ENCODE measurements at places on chromosomes 16 and 17. TPM values are rescaled to one million over a fixed set of nuclear protein-coding genes. Genes with fewer than 3 reads are reported as not detected.

GRCh38 chr16:49617710-49618330 lies 238.1 kb downstream of the ZNF423 start:
- H3K4me3 ChIP-seq: no peak overlapping the region
- H3K4me1 ChIP-seq: no peaks in the 10 kb centered on the region
- no peaks in the 10 kb centered on the region for H3K36me3 ChIP-seq
- no peak for DNase-seq

- peak; percentile 50 for DNase-seq
- peaks cover 13% of the 10 kb centered on the region for H3K36me3 ChIP-seq
- H3K27ac ChIP-seq: no peak overlapping the region
- H3K4me1 ChIP-seq: no peaks in the 10 kb centered on the region
Observed at GRCh38 chr16:19559242-19559910, 3.9 kb downstream of the VPS35L start.

- H3K27ac ChIP-seq: no peak overlapping the region
- no peak overlapping the region for H3K4me3 ChIP-seq
- H3K36me3 ChIP-seq: no peaks in the 10 kb centered on the region
Observed at GRCh38 chr16:56324406-56324805, 100.9 kb downstream of the AMFR start.

HOXB6 gene
- total RNA-seq: 144 TPM

- no peak for DNase-seq
- H3K4me3 ChIP-seq: no peak overlapping the region
- H3K36me3 ChIP-seq: peaks cover 4% of the 10 kb centered on the region
- H3K27ac ChIP-seq: no peak overlapping the region
Observed at GRCh38 chr17:80499961-80500665, 23.7 kb upstream of the NPTX1 start.

GUCY2D gene
- not detected for total RNA-seq

- no peaks in the 10 kb centered on the region for H3K4me1 ChIP-seq
- DNase-seq: no peak
- H3K36me3 ChIP-seq: no peaks in the 10 kb centered on the region
- H3K4me3 ChIP-seq: no peak overlapping the region
Observed at GRCh38 chr17:67054011-67054591, 9.7 kb downstream of the CACNG1 start.

- H3K27me3 ChIP-seq: no peaks in the 10 kb centered on the region
- no peaks in the 10 kb centered on the region for H3K36me3 ChIP-seq
- no peak overlapping the region for H3K27ac ChIP-seq
- no peak overlapping the region for H3K4me3 ChIP-seq
- peaks cover 45% of the 10 kb centered on the region for H3K4me1 ChIP-seq
Observed at GRCh38 chr17:72730077-72730476, 362.4 kb downstream of the SLC39A11 start.

- no peak overlapping the region for H3K27ac ChIP-seq
- peaks cover 10% of the 10 kb centered on the region for H3K36me3 ChIP-seq
- no peak overlapping the region for H3K4me3 ChIP-seq
- no peaks in the 10 kb centered on the region for H3K4me1 ChIP-seq
Observed at GRCh38 chr17:49843774-49844350, 4.0 kb downstream of the TAC4 start.

PDE6G gene
- not detected for total RNA-seq

SLC16A11 gene
- not detected for total RNA-seq

DNA sequence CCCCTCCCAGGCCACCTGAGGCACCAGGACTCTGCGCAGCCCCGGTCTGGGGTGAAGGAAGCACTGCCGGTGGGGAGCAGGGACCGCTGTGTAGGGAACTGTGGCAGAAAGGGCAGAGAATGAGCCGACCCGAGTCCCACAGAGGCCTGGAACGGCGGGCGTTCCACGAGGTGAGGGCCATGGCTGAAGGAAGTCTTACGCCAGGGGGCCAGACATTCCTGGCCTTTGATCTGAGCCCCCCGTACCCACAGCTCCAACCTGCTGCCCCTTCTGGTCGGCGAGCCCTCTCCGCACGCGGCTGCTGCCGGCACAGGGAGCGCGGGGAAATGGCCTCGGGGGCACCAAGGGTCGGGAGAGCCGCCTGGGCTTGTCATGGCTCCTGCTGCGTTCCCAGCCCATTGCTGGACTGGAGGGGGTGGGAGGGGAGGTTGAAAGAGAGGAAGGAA lies 1.4 kb upstream of the WNT3 start:
- H3K27me3 ChIP-seq: peaks cover 85% of the 10 kb centered on the region
- no peaks in the 10 kb centered on the region for H3K36me3 ChIP-seq
- no peak overlapping the region for H3K27ac ChIP-seq
- no peak for DNase-seq
- peaks cover 6% of the 10 kb centered on the region for H3K4me1 ChIP-seq

DNA sequence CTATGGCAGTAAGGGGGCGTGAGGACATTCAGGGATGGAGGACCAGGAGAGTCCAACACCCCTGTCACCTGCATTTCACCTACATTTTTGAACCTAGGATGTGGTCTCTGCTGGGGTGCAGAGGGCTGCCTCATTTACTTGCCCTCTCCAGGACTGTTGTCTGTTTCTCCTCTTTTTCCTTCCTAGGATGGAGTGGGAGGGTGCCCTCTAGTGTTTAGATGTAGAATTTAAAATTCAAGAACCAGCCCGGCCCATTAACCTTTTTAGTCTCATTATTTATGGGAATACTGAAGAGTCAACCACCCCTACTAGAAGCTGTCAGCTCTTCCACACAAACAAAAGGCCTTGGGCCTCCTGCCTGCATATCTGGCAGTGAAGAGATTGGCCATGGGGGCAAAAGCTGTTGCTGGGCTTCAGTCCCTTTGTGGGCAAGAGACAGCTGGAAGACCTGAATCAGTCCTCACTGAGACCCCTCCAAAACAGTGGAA lies 2.5 kb upstream of the STARD3 start:
- H3K36me3 ChIP-seq: peaks cover 34% of the 10 kb centered on the region
- H3K4me1 ChIP-seq: peaks cover 54% of the 10 kb centered on the region
- H3K27me3 ChIP-seq: peaks cover 29% of the 10 kb centered on the region
- no peak for DNase-seq

ABCA8 gene
- total RNA-seq: not detected

- H3K36me3 ChIP-seq: no peaks in the 10 kb centered on the region
- no peak for DNase-seq
- no peaks in the 10 kb centered on the region for H3K4me1 ChIP-seq
- H3K27ac ChIP-seq: no peak overlapping the region
- peaks cover 20% of the 10 kb centered on the region for H3K27me3 ChIP-seq
Observed at GRCh38 chr16:31529937-31530312, 2.2 kb downstream of the AHSP start.

SLC5A2 gene
- 1.6 TPM for total RNA-seq

- peaks cover 31% of the 10 kb centered on the region for H3K36me3 ChIP-seq
- DNase-seq: no peak
- peaks cover 67% of the 10 kb centered on the region for H3K4me1 ChIP-seq
Observed at GRCh38 chr16:81524382-81524781, 79.8 kb downstream of the CMIP start.

- H3K36me3 ChIP-seq: no peaks in the 10 kb centered on the region
- no peaks in the 10 kb centered on the region for H3K4me1 ChIP-seq
- H3K27me3 ChIP-seq: no peaks in the 10 kb centered on the region
- no peak overlapping the region for H3K4me3 ChIP-seq
- DNase-seq: no peak
Observed at GRCh38 chr16:27670071-27670810, 120.3 kb downstream of the KATNIP start.

DNA sequence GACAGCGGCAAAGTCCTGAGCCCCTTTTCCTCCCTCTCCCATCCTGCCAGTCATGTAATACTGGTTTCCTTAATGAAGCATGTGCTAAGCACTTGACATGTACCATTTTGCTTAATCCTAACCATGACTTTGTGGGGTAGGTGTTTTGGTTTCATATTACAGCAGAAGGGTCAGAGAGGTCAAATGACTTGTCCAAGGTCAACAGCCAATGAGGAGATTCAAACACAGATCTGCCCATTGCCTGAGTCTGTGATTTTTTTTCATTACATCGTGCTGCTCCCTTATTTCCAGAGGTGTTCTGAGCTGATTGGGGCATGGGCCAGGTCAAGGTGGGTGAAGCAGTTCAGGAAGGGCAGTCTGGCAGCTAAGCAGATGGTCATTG lies 17.6 kb upstream of the PHF12 start:
- DNase-seq: no peak
- H3K27ac ChIP-seq: peak overlapping the region; percentile 44
- no peaks in the 10 kb centered on the region for H3K36me3 ChIP-seq
- H3K4me3 ChIP-seq: no peak overlapping the region
- H3K27me3 ChIP-seq: peaks cover 64% of the 10 kb centered on the region

DNA sequence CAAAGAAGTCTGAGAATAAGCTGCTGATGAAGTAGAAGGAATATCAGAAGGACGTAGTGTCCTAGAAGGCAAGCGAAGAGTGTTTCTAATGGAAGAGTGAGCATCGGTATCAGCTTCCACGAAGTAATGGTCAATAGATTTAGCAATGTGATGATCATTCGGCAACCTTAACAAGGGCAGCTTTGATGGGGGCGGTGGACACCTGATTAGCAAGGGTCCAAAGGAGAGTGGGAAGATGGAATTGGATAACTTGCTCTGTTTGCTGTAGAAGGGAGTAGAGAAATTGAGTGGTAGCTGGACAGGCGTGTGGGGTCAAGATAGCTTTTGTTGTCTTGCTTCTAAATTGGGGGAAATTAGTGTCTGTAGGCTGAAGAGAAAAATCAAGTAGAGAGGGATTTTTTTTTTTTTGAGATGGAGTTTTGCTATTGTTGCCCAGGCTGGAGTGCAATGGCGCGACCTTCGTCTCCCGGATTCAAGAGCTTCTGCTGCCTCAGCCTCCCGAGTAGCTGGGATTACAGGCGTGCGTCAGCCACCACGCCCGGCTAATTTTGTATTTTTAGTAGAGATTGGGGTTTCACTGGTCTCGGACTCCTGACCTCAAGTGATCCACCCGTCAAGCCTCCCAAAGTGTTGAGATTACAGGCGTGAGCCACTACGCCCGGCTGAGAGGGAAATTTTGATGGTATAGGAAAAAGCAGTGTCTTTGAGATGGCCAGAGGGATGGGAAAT lies 13.9 kb upstream of the HES7 start:
- peaks cover 7% of the 10 kb centered on the region for H3K36me3 ChIP-seq
- no peaks in the 10 kb centered on the region for H3K4me1 ChIP-seq
- H3K27me3 ChIP-seq: no peaks in the 10 kb centered on the region
- DNase-seq: no peak
- no peak overlapping the region for H3K27ac ChIP-seq
- H3K4me3 ChIP-seq: no peak overlapping the region

DNA sequence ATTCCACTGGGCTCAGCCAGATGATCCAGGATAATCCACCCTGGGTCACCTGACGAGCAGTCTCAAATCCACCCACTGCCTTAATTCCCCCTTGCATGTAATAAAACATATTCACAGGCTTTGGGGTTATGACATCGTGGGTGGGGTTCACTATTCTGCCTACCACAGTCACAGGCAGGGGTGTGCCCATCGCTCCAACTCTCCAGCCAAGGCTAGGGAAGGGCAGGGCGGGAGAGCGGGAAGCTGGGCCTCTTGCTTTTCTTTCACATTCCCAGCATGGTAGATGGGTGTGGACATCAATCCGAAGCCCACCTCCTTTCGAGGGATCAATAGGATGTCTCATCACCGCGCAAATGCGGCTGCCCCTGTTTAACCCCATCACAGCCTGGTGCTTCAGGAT lies 12.7 kb upstream of the CD300LD start:
- H3K27ac ChIP-seq: no peak overlapping the region
- peaks cover 43% of the 10 kb centered on the region for H3K27me3 ChIP-seq
- no peaks in the 10 kb centered on the region for H3K36me3 ChIP-seq
- no peaks in the 10 kb centered on the region for H3K4me1 ChIP-seq

FN3K gene
- 13.4 TPM for total RNA-seq

DNA sequence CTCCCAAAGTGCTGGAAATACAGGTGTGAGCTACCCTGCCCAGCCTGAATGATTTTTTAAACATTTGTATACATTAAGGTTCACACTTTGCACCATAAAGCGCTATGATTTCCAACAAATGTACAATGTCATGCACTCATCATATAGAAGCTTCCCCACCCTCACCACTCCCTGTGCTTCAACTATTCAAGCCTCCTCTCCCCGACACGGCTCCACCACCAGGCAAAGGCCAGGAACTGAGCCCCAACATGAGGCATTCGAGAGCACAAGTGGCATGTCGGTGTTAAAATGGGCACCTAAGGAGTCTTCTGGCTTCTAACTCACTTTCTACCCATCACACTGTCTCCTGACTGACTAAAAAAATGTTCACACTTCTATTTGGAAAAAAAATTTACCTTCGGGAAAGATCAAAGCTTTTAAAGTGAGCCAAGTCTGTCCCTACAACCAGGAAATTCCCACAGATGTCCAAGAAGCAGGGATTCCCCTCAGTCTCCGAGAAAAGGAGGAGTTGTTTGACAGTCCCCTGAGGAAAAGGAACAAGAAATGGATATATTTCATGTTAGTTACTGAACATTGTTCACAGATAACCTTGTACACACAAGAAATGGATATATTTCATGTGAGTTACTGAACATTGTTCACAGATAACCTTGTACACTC lies 37.7 kb downstream of the TMEM204 start:
- H3K27ac ChIP-seq: no peak overlapping the region
- H3K27me3 ChIP-seq: no peaks in the 10 kb centered on the region
- H3K4me1 ChIP-seq: no peaks in the 10 kb centered on the region
- H3K4me3 ChIP-seq: no peak overlapping the region

DNA sequence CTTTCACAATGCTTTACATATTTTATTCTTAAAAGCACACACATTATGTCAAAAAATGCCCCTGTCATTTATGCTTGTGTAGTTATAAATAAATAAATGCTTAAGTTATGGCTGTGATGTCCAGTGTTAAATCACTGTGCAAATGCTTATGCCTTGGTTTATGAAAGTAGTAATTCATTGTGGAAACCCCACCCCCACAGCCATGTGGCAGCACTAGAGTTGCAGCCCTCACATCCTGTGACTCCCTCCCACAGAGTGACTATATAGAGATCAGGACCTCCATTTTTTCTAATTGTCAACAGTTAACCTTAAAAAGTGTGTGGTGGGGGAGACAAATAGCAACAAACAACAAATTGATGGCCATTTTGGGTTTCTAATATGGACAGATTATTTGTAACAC lies 2.4 kb downstream of the SKAP1 start:
- H3K27me3 ChIP-seq: peaks cover 40% of the 10 kb centered on the region
- H3K4me3 ChIP-seq: no peak overlapping the region
- H3K27ac ChIP-seq: no peak overlapping the region
- H3K36me3 ChIP-seq: peaks cover 8% of the 10 kb centered on the region
- DNase-seq: no peak

CCL15 gene
- total RNA-seq: not detected
